H9 (cell line): ENCODE measurements at places on chromosomes 2 and 18. TPM values are rescaled to one million over a fixed set of nuclear protein-coding genes. Genes with fewer than 3 reads are reported as not detected.

GRCh38 chr18:43420950-43421349, 143.7 kb upstream of the SYT4 start:
- DNase-seq: peak; percentile 28
- no peaks in the 10 kb centered on the region for H3K27me3 ChIP-seq
- no peak overlapping the region for H3K4me3 ChIP-seq
- H3K27ac ChIP-seq: no peak overlapping the region

- no peaks in the 10 kb centered on the region for H3K4me1 ChIP-seq
- no peak for DNase-seq
- H3K27me3 ChIP-seq: no peaks in the 10 kb centered on the region
- H3K27ac ChIP-seq: no peak overlapping the region
These were observed 104.5 kb downstream of the ATP9B start for GRCh38 chr18:79173742-79174141.

DNA sequence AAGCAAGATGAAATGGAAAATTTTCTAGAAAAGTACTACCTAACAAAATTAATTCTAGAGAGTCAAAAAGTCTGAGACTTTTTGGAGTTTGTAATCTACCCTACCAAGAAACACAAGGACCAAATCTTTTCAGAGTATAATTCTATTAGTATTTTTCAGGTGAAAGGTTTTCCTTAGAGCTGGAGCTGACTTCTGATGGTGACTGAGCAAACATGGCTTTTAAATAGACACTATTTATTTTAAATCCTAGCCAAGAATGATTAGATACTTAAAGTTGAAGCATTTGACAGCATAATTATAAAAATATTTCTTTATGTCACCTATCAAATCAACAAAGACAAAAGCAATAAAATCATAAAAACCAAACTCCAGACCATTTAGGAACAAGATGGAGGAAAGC, 26.6 kb downstream of the ZC3H6 start:
- DNase-seq: no peak
- peaks cover 10% of the 10 kb centered on the region for H3K36me3 ChIP-seq
- H3K27ac ChIP-seq: no peak overlapping the region
- no peaks in the 10 kb centered on the region for H3K27me3 ChIP-seq

- no peak for DNase-seq
- no peak overlapping the region for H3K27ac ChIP-seq
- peaks cover 5% of the 10 kb centered on the region for H3K36me3 ChIP-seq
- H3K4me1 ChIP-seq: no peaks in the 10 kb centered on the region
- H3K4me3 ChIP-seq: no peak overlapping the region
These were observed 47.6 kb downstream of the HNRNPLL start for GRCh38 chr2:38554973-38555595.

- H3K27me3 ChIP-seq: no peaks in the 10 kb centered on the region
- H3K36me3 ChIP-seq: peaks cover 6% of the 10 kb centered on the region
- no peak overlapping the region for H3K4me3 ChIP-seq
- DNase-seq: no peak
- H3K27ac ChIP-seq: no peak overlapping the region
- peaks cover 22% of the 10 kb centered on the region for H3K4me1 ChIP-seq
These were observed 10.4 kb downstream of the VSNL1 start for GRCh38 chr2:17550907-17551306.

- peaks cover 59% of the 10 kb centered on the region for H3K36me3 ChIP-seq
- no peaks in the 10 kb centered on the region for H3K4me1 ChIP-seq
- no peaks in the 10 kb centered on the region for H3K27me3 ChIP-seq
- no peak overlapping the region for H3K27ac ChIP-seq
- no peak overlapping the region for H3K4me3 ChIP-seq
These were observed 27.3 kb downstream of the VAPA start for GRCh38 chr18:9941103-9941502.

- no peaks in the 10 kb centered on the region for H3K4me1 ChIP-seq
- no peaks in the 10 kb centered on the region; the same call in 2 of the 3 replicates for H3K36me3 ChIP-seq
- H3K27ac ChIP-seq: no peak overlapping the region
- DNase-seq: no peak
- no peaks in the 10 kb centered on the region for H3K27me3 ChIP-seq
These were observed 426.4 kb downstream of the MBD2 start for GRCh38 chr18:53797998-53798495.

DNA sequence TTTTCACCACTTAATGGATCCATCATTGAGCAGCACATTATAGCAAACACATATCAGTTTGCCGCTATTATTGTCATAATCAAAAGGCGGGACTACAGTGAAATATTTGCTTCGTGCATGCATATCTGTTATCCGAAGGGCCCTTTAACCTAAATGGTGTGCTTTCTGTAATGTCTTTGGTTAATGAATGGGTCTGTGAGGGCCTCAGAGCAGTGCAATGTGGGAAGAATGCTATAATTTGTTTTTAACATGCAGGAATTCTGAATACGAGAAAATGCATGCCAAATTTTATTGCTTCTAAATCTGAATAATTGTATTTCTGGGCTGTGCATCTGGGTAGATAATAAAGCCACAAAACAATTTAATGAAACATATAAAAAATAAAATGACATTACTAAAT, 32.8 kb upstream of the CELF4 start:
- no peaks in the 10 kb centered on the region for H3K27me3 ChIP-seq
- no peaks in the 10 kb centered on the region for H3K4me1 ChIP-seq
- H3K27ac ChIP-seq: no peak overlapping the region
- DNase-seq: no peak
- no peaks in the 10 kb centered on the region for H3K36me3 ChIP-seq
- no peak overlapping the region for H3K4me3 ChIP-seq

DNA sequence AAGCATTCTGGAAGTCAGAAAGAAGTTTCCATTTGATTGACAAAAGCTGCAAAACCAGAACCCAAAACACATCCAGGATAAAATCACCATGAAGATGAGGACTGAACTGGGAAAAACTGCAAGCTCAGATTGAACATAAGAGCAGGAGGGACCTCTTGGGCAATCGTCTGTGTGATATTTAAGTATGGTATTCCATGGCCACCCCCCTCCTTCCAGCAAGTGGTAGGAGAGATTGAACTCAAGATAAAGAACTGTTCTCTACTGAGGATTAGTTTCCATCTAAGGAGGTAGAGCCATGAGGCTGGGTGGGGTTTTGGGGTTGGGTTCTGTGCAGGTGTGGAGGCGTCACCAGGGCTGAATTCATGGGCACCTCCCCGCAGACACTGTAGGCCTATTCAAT, 251.1 kb downstream of the NCKAP5 start:
- H3K4me3 ChIP-seq: no peak overlapping the region
- H3K27me3 ChIP-seq: peaks cover 2% of the 10 kb centered on the region; the same call in 1 of the 2 replicates
- no peak overlapping the region for H3K27ac ChIP-seq
- no peak for DNase-seq
- no peaks in the 10 kb centered on the region for H3K4me1 ChIP-seq

DNA sequence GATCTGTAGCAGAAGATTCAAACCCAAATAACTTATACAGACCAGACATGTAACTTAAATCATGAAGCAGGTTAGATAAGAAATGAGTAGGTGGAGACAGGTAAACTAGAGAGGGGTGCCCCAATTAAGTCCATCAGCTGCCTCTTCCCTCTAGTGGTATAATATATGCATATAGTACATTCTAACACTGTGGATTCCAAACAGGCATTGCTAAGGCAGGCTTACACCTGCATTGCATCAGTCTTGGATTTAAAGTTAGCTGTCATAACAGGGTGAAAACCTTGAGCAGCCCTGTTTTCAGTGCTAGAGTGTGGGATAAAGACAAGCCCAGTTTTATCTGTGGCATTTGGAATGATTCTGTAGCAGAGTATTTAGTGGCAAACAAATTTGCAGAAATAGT, 63.4 kb downstream of the NYAP2 start:
- H3K27ac ChIP-seq: no peak overlapping the region
- no peak overlapping the region for H3K4me3 ChIP-seq
- H3K4me1 ChIP-seq: peaks cover 3% of the 10 kb centered on the region; the same call in 1 of the 2 replicates
- no peaks in the 10 kb centered on the region for H3K36me3 ChIP-seq
- H3K27me3 ChIP-seq: no peaks in the 10 kb centered on the region

DNA sequence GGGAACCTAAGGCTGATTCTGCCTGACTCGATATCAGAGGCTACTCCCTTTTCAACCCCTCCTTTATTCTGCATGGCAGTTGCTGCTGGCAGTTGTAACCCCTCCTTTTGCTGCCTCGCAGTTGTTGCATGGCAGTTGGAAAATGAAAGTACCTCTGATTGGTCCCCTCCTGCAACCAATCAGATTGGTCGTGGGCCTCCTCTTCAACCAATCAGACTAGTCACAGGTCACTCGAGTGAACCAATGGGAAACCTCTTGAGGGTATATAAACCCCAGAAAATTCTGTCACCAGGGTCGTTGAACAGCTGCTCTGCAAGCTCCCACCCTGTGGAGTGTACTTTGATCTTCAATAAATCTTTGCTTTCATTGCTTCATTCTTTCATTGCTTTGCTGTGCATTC, 294.3 kb upstream of the SLC8A1 start:
- H3K4me1 ChIP-seq: no peaks in the 10 kb centered on the region
- H3K27me3 ChIP-seq: no peaks in the 10 kb centered on the region
- H3K4me3 ChIP-seq: no peak overlapping the region
- H3K27ac ChIP-seq: no peak overlapping the region
- no peaks in the 10 kb centered on the region for H3K36me3 ChIP-seq

DNA sequence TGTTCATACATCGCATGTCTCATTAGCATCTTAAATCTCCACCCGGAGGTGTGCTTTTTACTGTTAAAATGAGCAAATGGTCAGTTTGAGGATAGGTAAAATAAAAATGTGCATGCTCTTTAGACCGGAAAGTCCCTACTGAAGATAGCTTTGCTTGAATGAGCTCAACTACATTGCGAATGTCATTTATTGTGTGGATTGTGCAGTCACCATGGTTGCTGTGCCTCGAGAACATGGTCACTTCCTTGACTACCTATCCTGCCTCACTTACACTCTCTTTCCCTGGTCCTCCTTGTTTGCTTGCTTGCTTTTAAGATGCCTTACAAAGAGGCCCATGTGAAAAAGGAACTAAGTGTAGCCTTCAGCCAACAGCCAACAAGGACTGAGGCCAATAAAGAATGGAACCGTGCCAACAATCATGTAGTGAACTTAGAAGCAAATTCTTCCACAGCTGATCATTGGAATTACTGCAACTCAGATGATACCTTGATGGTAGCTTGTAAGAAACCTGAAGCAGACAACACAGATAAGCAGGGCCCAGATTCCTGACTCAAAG, 72.2 kb upstream of the BARD1 start:
- no peak overlapping the region for H3K27ac ChIP-seq
- no peaks in the 10 kb centered on the region for H3K27me3 ChIP-seq
- H3K36me3 ChIP-seq: no peaks in the 10 kb centered on the region

- no peak overlapping the region for H3K27ac ChIP-seq
- DNase-seq: no peak
- no peaks in the 10 kb centered on the region for H3K27me3 ChIP-seq
- no peak overlapping the region for H3K4me3 ChIP-seq
These were observed 57.7 kb upstream of the LRP1B start for GRCh38 chr2:142188562-142188961.

- no peak overlapping the region for H3K4me3 ChIP-seq
- H3K36me3 ChIP-seq: no peaks in the 10 kb centered on the region; the same call in 2 of the 3 replicates
- no peaks in the 10 kb centered on the region for H3K27me3 ChIP-seq
- no peak overlapping the region for H3K27ac ChIP-seq
- no peak for DNase-seq
These were observed 206.1 kb downstream of the SMAD2 start for GRCh38 chr18:47724186-47724975.

DNA sequence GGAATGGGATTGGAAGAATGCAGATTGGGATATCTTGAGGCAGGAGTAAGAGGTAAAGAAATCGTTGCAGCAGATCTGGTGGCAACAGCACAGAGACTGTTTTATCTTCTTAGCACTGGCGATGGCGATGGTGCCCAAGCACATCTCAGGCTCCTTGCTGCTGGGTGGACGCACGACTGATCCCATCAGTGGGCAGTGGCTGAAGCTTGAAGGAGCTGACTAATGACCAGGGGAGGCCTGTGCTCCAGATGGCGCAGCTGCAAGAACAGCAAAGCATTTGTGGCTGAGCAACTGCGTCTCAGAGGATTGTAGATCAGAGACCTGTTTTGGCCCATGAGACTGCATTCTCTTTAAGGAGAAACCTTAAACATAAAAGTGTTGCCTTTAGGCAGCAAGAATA, 54.6 kb downstream of the GALR1 start:
- H3K27ac ChIP-seq: no peak overlapping the region
- no peak for DNase-seq
- H3K27me3 ChIP-seq: no peaks in the 10 kb centered on the region
- H3K4me1 ChIP-seq: no peaks in the 10 kb centered on the region; the same call in 1 of the 2 replicates
- no peak overlapping the region for H3K4me3 ChIP-seq

DNA sequence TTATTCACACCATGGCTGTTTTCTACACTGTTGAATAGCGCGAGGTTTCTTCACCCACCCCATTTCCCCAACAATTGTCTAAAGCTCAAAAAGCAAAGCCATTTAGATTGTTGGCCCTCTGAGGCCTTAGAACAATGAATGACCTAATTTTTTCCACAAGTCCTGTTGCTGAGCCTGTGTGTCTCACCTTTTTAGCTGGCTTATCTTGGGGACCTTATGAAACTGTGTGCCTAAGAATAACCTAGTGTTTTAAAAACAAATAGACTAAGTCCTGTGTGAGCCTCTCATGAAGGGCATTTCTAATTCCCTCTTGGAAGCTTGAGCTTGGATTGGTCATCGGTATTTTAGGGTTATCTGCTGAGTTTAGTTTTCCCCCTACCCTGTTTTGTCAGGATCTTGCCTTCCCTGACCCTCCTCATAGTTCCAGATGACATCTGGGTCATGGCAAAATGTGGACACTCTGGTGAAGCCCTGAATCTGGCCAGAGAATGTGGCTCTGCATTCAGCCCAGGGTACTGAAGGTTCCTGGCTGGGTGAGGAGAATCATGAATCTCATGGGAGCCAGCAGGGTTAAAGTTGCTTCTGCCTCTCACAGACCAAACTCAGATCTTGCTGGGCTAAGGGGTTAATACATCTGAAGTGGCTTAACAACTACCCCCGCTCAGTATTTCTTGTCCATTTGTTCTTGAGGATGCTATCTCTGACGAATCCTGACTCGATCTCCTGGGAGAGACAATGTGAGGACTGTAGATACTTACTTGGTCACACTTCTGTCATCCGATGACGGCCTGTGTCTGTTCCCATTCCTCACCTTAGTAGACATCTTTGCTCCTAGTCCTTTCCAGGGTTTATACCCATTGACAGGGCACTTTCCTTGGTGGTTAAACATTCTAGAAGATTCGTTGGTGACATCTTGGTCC, 104.2 kb upstream of the MAP4K3 start:
- H3K36me3 ChIP-seq: peaks cover 3% of the 10 kb centered on the region; the same call in 1 of the 2 replicates
- no peak for DNase-seq
- H3K4me3 ChIP-seq: no peak overlapping the region
- H3K27me3 ChIP-seq: no peaks in the 10 kb centered on the region
- H3K27ac ChIP-seq: no peak overlapping the region

- no peak overlapping the region for H3K27ac ChIP-seq
- H3K4me1 ChIP-seq: no peaks in the 10 kb centered on the region; the same call in 1 of the 2 replicates
- no peaks in the 10 kb centered on the region for H3K27me3 ChIP-seq
- H3K4me3 ChIP-seq: no peak overlapping the region
These were observed 394.4 kb downstream of the FIGN start for GRCh38 chr2:163341426-163341825.

GRCh38 chr2:10410001-10410822, 37.9 kb downstream of the ODC1 start:
- no peaks in the 10 kb centered on the region for H3K27me3 ChIP-seq
- H3K27ac ChIP-seq: no peak overlapping the region
- no peak for DNase-seq
- H3K4me1 ChIP-seq: no peaks in the 10 kb centered on the region; the same call in 1 of the 2 replicates
- H3K4me3 ChIP-seq: no peak overlapping the region

GRCh38 chr18:28032177-28032576, 144.8 kb downstream of the CDH2 start:
- no peak overlapping the region for H3K27ac ChIP-seq
- H3K4me1 ChIP-seq: no peaks in the 10 kb centered on the region; the same call in 1 of the 2 replicates
- DNase-seq: no peak

STPG4 gene
- total RNA-seq: 0.13 and 0.42 TPM in 2 replicates

TRPM8 gene
- 0.20 and 0.28 TPM in 2 replicates for total RNA-seq

ASPRV1 gene
- 0.57 and 0.64 TPM in 2 replicates for total RNA-seq

RIF1 gene
- total RNA-seq: 118 and 123 TPM in 2 replicates

EFR3B gene
- total RNA-seq: 7.0 and 7.2 TPM in 2 replicates

FAM117B gene
- 24.0 and 24.5 TPM in 2 replicates for total RNA-seq

COLEC12 gene
- total RNA-seq: 0.59 and 0.70 TPM in 2 replicates

ALPG gene
- total RNA-seq: 1.3 and 1.4 TPM in 2 replicates
